ENCODE measurements at places on chromosomes 2 and 18.

DNA sequence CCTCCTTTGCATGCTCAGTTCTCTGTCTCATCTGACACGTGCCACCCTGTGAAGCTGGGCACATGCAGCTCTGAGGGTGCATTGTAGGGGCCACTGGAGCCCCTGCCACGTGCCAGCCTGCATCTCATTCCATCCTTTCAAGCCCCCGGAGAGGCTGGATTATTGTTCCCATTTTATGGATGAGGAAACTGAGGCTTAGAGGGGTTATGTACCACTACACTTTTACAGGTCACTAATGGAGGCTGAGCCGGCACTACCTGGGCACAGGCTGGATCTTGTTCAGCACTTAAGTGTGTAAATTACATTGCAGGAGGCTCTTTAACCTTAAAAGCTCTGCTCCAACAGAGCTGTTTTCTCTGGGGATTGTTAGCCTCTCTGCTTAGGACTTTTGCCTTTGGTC lies 47.5 kb downstream of the KCNIP3 start:
- no peak for DNase-seq

- no peak for DNase-seq
Measured at GRCh38 chr2:29393676-29394075, 278.5 kb downstream of the CLIP4 start.

DNA sequence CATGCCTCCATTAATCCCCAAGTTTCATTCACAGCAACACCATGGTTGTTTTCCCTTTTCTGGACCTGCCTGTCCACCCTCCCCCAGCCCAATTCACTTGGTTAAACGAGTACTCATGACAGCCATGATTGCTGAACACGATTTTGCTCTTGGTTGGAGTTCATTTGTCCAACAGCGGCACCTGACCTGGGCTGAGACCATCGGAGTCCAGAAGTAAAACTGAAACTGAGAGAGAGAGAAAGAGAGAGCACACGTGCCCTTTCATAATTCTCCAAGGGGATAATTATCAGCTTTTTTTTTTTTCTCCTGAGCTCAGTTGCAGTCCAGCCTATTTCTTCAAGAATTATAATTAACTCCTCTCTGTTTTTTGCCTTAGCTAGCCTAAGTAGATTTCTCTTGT lies 13.7 kb upstream of the KIF5C start:
- DNase-seq = no peak

GRCh38 chr2:219277703-219278654 lies 1.2 kb upstream of the DNAJB2 start:
- DNase-seq = peak; percentile 87

DNA sequence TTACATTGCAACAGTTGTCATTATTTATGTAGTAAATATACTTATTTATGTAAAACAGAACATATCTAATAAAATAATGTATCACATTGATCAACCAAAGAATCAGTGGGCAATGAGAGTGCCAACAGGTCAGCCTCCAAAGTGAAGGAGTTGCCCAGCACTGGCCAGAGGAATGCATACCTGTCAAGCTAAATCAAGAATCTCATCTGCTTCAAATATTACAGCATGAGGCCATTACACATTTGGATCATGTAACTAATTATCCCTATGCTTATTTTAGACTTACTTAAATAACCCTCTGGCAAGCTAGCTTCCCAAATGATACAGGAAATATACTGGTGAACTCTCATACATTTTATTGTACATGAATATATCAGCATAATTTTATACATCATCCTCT lies 1211.7 kb upstream of the ACVR2A start:
- no peak for DNase-seq
